ENCODE measurements at places on chromosomes 16 and 17.

- no peak for DNase-seq
These were observed at the start of gene LDHD for GRCh38 chr16:75116081-75116910. Gene LDHD, minus strand, starts transcription at chr16:75116780. Its CDS starts 60 bp downstream, at chr16:75116720.

DNA sequence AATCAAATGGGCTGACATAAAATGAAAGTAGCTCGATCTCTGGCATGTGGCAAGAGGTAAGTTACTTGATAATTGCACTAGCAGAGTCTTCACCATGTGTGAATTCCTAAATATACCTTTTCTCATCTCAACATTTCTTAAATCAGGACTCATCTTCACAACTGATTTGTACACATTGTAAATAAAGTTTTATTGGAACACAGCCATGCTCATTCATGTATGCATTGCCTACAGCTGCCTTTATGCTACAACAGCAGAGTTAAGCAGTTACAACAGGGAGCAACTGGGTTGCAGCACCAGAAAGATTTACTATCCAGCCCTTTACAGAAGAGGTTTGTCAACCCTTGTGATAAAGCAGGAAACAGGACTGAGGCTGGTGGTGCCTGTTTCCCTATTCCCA is 48.1 kb downstream of the ARHGAP17 start:
- DNase-seq: no peak

DNA sequence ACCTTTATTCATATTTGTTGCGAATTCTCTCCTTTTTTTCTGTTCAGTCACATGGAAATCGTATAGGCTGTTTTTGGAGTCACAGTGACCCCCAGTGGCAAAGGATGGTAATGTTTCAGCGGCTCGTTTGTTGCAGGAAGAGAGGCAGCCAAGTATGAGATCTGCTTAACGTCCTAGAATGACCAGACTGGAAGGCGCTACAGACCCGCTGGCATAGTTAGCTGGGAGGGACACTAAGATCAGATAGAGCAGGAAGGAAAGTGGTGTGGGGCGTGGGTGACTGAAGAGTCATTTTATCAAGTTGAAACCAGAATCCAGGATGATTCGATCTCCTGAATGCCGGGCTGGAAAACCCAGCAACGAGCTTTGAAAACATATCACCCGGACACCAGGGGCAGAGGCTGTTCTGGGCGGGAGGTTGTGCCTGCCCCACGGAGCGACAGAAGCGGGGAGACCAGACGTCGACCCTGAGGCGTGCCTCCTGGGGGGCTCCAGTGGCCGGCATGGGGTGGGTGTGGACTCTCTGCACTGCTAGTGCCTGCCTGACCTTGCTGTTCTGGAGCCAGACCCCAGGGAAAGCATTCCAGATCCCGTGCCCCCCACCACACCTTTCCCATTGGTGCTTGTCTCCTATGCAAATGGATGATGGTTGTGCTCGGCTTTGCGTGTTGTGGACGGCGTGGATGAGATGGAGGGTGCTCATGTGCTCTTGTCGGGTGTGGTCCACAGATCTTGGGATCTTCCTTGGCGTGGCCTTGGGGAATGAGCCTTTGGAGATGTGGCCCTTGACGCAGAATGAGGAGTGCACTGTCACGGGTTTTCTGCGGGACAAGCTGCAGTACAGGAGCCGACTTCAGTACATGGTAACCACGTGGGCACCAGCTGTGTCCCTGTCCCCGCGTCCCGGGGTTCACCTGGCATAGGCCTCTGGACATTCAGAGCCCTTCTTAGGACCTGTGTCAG is 7.7 kb downstream of the IL34 start:
- peak; percentile 90 for DNase-seq

- no peak for DNase-seq
These were observed 45.0 kb downstream of the VMP1 start for GRCh38 chr17:59752446-59752845.

DNA sequence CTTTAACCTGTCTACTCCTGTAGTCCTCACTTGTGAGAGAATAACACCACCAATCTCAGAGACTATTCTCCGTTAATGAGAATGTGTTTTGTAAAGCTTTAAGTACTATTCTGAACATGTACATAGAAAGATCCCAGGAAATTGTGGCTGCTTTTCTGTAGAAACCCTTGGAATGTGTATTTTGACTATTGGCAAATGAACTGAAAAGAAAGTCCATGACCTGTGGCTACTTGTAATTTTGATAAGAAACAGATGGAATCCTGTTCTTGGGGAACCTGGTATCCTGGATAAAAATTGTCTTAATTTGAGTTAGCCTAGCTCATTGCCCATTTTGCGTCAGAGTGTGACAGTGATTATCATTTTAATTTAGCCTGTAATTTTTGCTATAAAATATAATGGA is 9.1 kb downstream of the CTCF start:
- DNase-seq: no peak

DNA sequence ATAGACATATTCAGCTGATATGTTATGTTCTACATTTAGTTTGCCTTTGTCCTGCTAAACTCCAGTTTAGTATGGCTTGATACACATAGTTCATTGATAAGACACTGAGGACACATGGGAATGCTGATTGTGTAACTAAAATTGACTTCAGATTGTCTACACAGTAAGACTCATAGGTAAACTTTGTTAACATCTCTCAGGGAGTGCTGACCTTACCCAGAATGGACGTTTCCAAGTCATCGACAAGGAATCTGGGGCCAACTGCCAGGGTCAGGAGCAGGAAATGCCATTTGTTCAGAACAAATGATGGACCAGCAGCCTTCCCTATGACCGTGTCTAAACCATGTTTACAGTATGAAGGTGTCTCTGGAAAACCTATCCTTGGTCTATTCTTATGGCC is 58.7 kb downstream of the DYNLRB2 start:
- no peak for DNase-seq

DNA sequence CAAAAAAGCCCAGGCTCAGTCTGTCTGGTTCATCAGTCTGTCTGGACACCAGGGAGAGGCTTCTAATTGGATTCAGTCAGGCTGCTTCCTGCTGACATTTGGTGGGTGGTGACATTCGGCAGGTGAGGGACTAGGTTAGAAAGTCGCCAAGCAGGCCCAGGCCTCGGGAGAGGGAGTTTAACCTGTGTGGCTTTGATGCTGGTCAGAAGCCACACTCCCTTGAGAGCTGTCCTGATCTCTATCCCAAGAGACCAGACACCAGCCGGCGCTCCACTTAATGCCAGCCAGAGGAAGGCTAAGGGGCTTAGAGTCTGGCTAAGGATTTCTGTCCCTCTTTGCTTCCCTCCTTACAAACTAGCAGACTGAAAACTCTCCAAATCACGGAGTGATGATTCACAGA is 135.0 kb downstream of the GSG1L start:
- no peak for DNase-seq

DNA sequence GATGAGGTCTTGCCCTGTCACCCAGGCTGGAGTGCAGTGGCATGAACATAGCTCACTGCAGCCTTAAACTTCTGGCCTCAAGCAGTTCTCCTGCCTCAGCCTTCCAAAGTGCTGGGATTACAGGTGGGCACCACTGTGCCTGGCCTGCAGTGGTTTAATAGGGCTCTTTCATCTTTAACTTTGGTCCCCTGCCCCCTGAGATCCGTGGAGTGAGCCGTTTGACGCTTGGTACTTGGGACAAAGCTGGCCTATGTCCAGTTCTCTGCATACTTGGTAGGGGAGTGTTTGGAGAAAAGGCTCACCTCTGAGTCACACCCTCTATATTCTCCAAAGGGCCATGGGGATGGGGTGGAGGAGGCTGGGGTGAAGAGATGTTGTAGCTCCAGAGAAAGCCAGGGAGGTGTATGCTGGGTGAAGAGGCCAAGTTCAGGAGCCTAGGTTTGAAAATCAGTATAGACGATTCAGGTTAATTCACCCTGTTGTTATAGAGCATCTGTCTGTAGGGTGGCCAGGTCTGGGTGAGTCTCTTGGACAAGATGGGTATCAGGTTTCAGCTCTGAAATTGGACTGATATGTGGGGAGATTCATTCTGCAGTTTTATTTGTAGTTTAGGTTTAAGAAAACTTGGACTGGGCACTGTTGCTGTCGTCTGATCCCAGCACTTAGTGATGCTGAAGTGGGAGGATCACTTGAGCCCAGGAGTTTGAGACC is 17.6 kb downstream of the ABCC1 start:
- no peak for DNase-seq

GRCh38 chr17:36889770-36890349 is 47.4 kb upstream of the LHX1 start:
- DNase-seq: no peak

- DNase-seq: no peak
These were observed 17.3 kb downstream of the LGALS3BP start for GRCh38 chr17:78962345-78962983.

GRCh38 chr17:8563981-8564602 is 66.4 kb downstream of the MYH10 start:
- no peak for DNase-seq

Measured in activated CD8-positive, alpha-beta memory T cell treated with anti-CD3 and anti-CD28 coated beads, Interleukin-2, amount 50 U/mL, for 48 hours (primary cell).